ENCODE measurements at places on chromosomes 6 and 20.
A peak's percentile ranks its signal among the peaks of the same experiment; 100 is the strongest.

GRCh38 chr6:72216222-72217068 is 330.1 kb downstream of the RIMS1 start:
- no peak for DNase-seq

DNA sequence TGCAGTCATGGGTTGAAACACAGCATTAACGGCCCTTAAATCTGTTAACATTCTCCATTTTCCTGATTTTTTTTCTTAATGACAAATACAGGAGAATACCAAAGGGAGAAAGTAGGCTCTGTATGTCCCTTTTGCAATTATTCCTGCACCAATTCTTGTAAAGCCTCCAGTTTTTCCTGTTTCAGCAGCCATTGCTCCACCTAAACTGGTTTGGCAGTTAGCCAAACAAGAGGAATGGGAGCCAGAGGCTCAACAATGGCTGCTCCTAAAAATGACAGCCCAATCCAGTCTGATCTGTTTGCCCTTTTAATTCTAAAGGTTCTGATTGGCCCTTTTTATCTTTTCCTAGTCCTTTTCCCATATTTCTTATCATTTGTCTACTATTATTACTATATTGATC is 284.2 kb upstream of the SGK1 start:
- no peak for DNase-seq

GRCh38 chr20:51756653-51757052 is 11.5 kb downstream of the ATP9A start:
- DNase-seq, result no peak

- DNase-seq, result no peak
Measured at GRCh38 chr20:38937978-38938473, 11.8 kb downstream of the FAM83D start.

- DNase-seq, result no peak
Measured at GRCh38 chr6:130934848-130935585, 107.8 kb downstream of the SMLR1 start.

DNA sequence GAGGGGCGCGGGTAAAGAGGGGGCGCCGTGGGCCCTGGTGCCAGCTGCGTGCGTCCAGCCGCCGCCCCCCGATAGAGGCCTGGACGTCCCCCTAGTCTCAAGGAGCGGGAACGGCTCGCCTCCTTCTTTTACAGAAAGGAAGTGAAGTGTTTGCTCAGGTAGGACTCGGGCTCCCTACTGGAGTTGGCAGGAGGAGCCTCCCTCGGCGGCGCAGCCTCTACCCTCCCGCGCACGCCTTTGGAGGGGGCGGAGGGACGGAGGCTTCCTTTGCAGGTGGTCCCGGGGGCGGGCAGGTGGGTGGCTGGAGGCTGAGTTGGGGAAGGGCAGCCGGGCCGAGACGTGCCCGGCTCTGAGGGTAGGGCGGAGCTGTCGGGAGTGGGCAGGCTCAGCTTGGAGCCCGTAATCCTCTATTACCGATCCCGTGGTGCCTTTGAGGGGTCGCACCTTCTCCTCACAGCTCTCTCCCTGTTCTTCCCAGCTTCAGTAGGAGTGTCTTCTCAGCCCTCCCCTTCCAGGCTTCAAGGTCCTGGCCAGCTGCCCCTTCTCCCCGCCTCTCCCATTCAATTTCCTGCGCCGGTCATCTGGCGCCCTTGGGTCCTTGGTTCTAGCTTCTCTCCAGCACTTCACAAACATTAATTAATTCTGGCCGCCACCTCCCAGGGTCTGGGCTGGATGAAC is 728 bp downstream of the ITPR3 start:
- peak; percentile 46 for DNase-seq

GRCh38 chr6:8389036-8389818 is 46.1 kb downstream of the SLC35B3 start:
- no peak for DNase-seq

GRCh38 chr6:109069746-109070145 is 24.9 kb downstream of the SESN1 start:
- DNase-seq, result no peak

DNA sequence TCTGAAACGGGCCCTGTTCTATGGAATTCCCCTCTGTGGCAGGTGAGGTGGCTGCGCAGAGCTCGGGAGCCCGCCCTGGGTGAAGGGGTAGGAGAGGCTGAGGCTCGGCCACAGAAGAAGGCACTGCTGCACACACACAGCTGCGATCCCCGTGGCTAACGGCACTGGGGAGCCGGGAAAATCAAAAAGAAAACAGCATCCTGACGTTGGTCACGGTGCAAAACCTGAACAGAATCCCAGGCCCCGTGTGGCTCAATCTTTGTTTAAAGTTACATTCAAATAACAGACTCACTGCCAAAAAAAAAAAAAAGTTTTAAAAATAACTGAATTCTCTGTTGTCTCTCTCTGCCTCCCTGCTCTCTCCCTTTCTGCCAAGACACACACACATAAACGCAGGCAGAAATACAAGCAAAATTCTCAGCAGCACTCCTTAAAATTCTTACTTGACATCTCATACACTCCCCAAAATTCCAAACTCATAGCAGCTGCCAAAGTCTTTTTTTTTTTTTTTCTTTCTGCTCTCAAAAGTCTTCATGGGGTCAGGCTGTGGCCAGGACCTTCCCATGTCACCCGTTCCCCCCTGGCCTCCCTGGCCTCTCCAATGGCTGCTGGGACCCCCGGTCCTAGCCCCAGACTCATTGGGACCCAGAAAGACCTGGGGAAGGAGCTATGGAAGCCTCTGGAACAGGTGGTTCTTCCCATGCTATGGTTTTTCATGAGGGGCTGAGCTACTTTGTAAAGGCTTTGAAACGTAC is 248.8 kb downstream of the TTLL2 start:
- no peak for DNase-seq

DNA sequence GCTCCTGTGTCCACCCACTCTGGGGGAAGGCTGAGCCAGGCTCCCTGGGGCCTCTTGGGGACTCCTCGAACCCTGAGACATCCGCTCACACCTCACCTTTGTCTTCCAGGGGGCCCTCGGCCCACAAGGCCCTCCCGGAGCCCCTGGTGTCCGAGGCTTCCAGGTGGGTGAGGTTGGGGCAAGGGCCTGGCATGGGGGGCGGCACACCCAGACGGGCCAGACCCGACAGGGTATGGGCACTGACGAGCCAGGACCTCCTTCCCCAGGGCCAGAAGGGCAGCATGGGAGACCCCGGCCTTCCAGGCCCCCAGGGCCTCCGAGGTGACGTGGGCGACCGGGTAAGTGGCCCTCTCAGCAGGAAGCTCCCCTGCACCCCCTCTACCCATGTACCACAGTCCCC is 13.4 kb downstream of the COL9A3 start:
- no peak for DNase-seq

- no peak for DNase-seq
Measured at GRCh38 chr6:34514112-34514511, 42.0 kb downstream of the SPDEF start.

DNA sequence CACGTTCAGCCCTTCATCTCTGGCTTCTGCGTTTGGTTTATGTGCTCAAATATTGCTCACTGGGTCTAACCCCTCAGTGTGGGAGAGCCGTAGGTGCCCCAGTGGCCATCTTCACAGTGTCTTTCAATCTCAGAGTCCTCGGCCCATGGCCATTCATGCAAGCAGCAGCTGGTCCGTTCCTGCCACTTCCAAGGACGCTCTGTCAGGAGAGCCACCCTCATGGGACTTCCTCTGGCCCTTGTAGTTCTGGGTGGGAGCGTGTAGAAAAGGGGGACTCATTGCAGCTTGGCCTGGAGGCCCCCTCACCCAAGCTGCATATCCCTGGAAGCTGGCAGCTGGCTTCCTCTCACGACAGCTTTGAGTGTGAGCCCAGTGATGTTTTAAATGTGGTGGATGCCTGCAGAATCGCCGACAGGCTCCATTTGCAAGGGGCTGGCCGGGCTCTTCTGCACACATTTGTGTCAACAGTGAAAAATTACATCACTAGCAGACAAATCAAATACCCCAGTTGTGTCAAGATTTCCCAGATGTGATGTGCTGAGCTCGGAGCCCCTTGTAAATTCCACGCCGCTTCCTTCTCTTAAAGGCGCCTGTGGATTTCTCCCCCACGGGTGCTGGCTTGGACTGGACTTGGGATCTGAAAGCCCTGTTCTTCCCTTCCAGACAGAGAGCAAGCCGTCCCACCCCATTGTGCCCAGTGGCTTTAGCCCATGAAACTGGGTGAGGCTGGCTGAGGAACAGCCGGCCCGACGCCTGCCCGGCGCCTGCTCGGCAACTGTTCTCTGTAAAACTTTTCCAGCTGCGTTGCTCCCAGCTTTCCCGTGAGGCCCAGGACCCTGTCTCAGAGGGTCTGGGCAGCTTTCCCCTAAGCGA is 360.1 kb downstream of the TAF4 start:
- no peak for DNase-seq

DNA sequence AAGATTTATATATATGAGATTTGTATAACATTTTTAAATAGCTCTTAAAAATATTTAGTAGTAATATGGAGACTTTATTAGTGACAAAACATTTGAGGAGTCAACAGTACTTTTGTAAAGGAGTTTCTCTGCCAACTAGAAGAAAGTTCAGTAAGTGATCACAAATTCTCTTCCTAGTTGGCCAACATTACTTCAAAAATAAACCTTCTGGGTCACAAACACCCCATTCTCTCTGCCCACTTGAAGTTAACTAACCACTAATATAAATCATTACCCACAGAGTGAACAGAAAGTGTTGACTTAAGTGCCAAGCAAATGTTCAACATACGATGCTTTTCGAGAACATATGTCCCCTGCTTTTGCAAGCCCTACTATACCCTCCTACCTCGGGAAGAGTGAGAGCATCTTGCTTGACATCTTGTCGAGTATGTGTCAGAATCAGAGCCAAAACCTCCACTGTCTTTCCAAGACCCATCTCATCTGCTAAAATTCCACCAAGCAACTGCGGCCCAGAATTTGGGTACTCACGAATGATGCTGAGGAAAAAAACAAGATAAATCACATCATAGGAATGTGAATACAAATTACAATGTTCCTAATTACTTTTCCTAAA is 16.9 kb downstream of the SHPRH start:
- no peak for DNase-seq

DNA sequence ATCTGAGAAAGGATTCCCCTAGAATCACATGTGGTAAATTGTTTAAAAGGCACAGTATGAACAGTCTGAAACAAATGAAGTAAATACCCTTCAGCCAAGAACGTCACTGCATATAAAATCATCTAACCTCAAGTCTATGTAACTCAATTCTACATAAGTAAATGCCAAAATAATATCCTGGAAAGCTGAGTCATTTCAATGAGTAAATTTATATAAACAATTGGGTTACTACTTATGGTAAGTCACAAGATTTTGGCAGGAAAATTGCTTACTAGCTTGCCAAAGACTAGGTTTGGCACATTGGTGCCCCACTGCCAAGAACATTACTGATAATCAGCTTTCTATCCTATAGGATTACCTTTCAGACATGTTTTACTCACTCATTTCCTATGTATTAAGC is 8.4 kb downstream of the GMDS start:
- DNase-seq, result no peak

GRCh38 chr6:130862370-130862769 is 35.2 kb downstream of the SMLR1 start:
- DNase-seq, result no peak

DNA sequence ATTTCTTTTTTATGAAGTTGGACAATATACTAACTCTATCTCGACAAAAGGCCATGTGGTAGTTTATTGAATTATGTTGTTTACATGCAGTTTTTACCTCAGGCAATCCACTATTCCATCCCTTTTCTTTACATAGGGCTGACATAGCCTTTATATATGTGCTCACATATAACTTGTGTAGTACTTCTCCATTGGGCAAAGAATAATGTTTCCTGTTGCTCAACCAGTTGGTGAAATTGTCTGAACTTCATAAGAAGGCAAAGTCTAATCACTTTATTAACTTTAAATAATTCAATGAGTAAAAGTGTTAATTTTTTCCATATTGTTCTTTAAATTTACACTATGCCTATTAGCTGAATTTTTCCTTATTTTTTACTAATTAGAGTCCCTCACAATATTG is 1272.1 kb downstream of the EPHA7 start:
- no peak for DNase-seq

DNA sequence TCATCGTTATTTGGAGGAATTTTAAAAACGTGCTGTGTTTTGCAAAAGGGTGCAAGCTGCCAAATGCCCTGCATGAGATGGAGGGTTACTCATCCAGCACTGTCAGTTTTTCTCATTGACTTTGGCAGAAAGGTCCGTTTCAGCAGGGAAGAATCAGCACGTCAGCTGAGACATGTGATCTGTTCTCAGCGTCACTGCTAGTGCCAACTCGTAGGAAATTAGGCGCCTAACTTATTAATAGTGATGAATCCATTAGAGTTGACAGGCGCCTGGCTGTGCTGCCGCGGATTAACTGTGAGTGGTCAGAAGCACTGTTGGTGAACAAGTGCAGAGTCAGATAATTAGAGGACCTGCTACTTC is 175.5 kb upstream of the FOXQ1 start:
- no peak for DNase-seq

DNA sequence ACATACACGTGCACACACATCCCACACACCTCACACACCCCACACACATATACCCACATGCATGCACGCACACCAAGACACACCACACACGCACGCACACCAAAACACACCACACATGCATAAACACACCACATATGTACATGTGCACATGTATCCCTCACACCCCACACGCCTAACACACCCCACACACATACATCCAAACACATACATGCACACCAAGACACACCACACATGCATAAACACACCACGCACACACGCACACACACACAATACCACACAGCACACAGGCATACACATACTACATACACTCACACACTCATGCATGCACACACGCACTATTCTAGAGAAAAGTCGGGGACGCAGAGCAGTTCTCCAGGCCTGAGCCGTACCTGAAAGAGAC is 671.5 kb downstream of the PRKN start:
- no peak for DNase-seq

DNA sequence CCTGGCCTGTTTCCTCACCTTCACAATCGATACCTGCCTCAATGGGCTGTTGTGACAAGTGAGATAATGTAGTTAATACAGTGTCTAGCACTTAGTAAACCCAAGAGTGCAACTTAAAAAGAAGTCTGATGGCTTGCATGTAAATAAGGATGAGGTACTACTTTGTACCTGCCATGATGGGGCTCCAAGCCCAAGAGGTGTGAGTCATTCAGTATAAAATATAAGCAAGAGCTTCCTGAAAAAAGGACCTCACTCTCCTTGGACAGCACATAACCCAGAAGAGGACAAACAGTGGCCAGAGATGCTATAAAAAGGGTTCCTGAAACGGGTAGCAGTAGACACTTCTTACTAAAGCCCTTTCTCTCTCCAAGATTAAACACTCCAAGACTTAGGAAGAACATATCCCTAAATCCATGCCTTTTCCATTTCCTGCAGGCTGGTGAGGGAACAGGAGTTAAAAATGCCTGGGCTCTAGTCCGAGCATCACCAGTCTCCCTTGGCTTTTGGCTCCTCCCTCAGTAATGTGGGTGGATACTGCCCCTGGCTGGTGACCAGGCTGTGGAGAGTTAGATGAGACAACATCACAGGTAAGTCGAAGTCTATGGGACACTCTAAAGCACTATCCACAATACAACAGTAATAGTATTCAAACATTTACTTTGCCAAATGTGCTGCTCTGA is 4.3 kb downstream of the UBE2V1 start:
- no peak for DNase-seq

DNA sequence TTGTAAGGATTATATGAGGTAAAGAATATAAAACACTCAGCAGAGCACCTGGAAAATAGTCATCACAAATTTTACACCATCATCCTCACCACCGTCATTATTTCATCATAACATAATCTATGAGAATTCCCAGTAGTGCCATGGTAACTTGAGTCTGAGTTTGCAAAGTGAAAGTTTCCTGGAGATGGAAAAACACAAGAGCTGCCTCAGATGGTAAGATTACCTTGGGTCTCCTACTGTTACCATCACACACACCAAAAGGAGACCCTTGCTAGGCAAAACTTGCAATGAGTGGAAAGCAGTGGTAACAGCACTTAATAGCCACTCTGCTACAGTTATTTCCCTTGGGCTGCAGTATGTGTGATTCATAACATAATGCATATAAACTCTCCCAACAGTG is 589.8 kb downstream of the RNF144B start:
- no peak for DNase-seq

Data from stimulated activated CD8-positive, alpha-beta memory T cell treated with anti-CD3 and anti-CD28 coated beads, Interleukin-15, amount 100 ng/mL, for 4 hours (primary cell).